Epithelial cell of umbilical artery (primary cell): ENCODE measurements at places on chromosomes 7 and 10. TPM values are rescaled to one million over a fixed set of nuclear protein-coding genes. Genes with fewer than 3 reads are reported as not detected.

EN2 gene
- under 0.01 TPM in 1 of 2 replicates, not detected in the other for total RNA-seq

CACNB2 gene
- not detected in 2 replicates for total RNA-seq

EPHB4 gene
- 90.3 and 102 TPM in 2 replicates for total RNA-seq

SPOCK2 gene
- 0.15 and 1.3 TPM in 2 replicates for total RNA-seq

ASB10 gene
- not detected in 2 replicates for total RNA-seq

GIGYF1 gene
- total RNA-seq = 9.1 and 13.8 TPM in 2 replicates

OR6V1 gene
- not detected in 2 replicates for total RNA-seq

NPTX2 gene
- total RNA-seq = 0.91 and 2.6 TPM in 2 replicates
